ENCODE measurements at places on chromosomes 7 and 10. TPM values are rescaled to one million over a fixed set of nuclear protein-coding genes. Genes with fewer than 3 reads are reported as not detected.

- H3K36me3 ChIP-seq, result no peaks in the 10 kb centered on the region
- H3K4me3 ChIP-seq, result no peak overlapping the region
- DNase-seq, result no peak
- no peaks in the 10 kb centered on the region for H3K4me1 ChIP-seq
- H3K27me3 ChIP-seq, result no peaks in the 10 kb centered on the region
Measured at GRCh38 chr10:87837445-87837844, 19.4 kb upstream of the ATAD1 start.

DNA sequence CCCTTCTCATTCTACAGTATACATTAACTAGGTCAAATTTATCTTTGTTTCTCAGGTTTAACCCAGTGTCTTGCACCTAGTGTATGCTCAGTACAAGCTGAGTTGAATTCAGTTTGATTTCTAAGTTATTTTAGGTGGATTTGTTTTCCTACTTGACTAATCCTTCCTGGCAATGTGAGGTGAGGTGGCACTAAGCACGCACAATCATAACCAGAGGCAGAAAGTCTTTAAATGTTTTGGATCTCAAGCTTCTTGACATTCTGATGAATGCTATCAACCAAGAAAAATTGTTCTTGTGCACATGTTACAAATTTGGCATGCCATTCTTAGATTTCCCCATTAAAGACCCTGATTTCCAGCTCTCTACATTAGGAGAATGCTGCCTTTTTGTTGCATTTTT is 3.2 kb downstream of the BZW2 start:
- peaks cover 59% of the 10 kb centered on the region for H3K4me1 ChIP-seq
- peak overlapping the region; percentile 98 for H3K27ac ChIP-seq
- H3K4me3 ChIP-seq, result peak overlapping the region; percentile 7
- no peaks in the 10 kb centered on the region for H3K36me3 ChIP-seq

Gene TAS2R5
- total RNA-seq, result 0.32 TPM

DNA sequence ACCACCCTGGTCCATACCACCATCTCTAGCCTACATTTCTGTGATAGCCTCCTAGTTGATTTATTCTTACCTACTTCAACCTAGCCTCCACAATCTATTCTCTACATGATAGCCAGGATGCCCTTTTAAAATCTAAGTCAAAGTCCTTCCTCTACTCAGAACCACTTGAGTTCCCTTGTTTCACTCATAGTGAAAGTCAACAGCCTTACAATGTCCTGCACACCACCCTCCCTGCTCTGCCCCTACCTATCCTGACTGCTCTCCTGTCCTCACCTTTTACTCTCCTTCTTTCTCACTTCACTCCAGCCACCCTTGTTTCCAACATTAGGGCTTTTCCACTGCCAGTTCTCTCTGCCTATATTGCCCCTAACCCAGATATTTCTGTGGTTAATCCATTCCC is 146.7 kb downstream of the GRM3 start:
- no peak overlapping the region for H3K27ac ChIP-seq
- no peak for DNase-seq
- no peak overlapping the region for H3K4me3 ChIP-seq
- H3K36me3 ChIP-seq, result no peaks in the 10 kb centered on the region
- H3K4me1 ChIP-seq, result no peaks in the 10 kb centered on the region

Gene ZNF804B
- not detected for total RNA-seq

DNA sequence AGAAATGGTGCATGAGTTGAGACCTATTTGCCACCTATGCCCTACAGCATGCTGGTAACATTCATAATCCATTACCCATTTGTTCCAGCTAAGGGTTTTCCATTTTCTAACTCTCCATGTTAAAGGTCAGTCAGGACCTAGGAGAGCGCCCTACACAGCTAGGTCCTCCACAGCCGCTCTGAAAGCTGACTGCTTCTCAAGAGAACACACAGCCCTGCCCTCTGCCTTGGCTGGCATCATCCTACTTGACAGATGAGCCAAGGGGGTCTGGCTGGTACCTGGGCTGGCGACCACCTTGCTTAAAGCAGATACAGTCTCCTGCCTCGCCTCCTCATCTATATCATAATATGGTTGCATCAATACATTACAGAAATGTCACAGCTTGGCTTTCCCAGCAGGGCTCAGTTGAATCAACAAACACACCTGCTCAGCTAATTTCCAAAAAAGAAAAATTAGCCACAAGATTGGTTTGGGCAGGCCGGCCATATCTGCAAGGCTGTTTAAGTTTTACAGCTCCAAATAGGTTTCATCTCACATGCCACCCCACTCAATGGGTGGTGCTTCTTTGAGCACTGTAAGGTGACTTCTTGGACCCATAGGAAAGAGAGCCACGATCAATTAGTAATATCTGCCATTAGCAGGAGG is 17.3 kb downstream of the TLL2 start:
- H3K4me3 ChIP-seq, result no peak overlapping the region
- no peaks in the 10 kb centered on the region for H3K36me3 ChIP-seq
- H3K4me1 ChIP-seq, result no peaks in the 10 kb centered on the region
- H3K27ac ChIP-seq, result no peak overlapping the region
- DNase-seq, result no peak
- H3K27me3 ChIP-seq, result no peaks in the 10 kb centered on the region

- H3K4me1 ChIP-seq, result no peaks in the 10 kb centered on the region
- no peak overlapping the region for H3K27ac ChIP-seq
- H3K4me3 ChIP-seq, result no peak overlapping the region
- no peak for DNase-seq
- H3K36me3 ChIP-seq, result no peaks in the 10 kb centered on the region
Measured at GRCh38 chr7:137295739-137296324, 47.7 kb downstream of the PTN start.

DNA sequence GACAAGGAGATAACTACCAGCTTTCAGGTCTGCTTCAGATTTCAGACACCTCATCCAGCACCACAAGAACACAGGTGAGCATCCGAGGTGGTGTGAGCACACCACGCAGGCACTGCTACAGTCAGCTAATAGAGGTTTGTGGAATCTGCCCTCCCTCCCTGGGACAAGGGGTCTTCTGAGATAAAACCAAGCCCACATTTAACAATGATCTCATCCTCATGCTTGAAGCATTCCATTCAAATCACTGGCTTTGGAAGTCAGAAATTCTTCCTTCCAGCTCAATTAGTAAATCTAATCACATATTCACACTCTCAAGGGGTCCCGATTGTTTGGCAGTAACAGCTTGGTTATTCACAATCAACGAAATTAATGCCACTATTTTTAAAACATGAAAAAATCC is 331.4 kb downstream of the ELMO1 start:
- no peak for DNase-seq
- H3K27ac ChIP-seq, result no peak overlapping the region
- no peaks in the 10 kb centered on the region for H3K36me3 ChIP-seq
- H3K4me3 ChIP-seq, result no peak overlapping the region

DNA sequence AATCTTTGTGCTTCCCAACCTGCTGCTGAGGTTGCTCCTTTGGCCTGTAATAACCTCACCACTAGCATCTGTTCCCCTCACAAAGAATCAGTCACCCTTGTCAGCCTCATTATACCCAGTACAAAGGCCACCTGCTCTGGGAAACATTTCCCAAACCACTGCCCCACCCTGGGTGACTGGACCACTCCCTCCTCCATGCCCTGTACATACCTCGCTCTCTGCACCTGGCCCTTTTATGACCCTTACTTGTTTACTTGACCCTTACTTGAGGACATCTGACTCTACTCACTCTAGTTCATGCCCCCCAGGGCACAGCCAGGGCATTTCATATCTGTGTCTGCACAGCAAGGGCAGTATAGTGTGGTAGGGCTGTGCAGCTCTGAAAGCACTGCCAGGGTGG is 21.4 kb upstream of the AOC1 start:
- peaks cover 10% of the 10 kb centered on the region for H3K27me3 ChIP-seq
- no peak overlapping the region for H3K4me3 ChIP-seq
- no peak for DNase-seq
- no peak overlapping the region for H3K27ac ChIP-seq
- H3K36me3 ChIP-seq, result no peaks in the 10 kb centered on the region

Gene ABCC2
- total RNA-seq, result 0.78 TPM

Gene IGFBP1
- total RNA-seq, result not detected

Gene MSMB
- total RNA-seq, result not detected

GRCh38 chr7:108815815-108816214 is 246.1 kb downstream of the DNAJB9 start:
- H3K4me1 ChIP-seq, result no peaks in the 10 kb centered on the region
- H3K27me3 ChIP-seq, result no peaks in the 10 kb centered on the region
- no peaks in the 10 kb centered on the region for H3K36me3 ChIP-seq
- H3K4me3 ChIP-seq, result no peak overlapping the region
- no peak overlapping the region for H3K27ac ChIP-seq

Gene SORCS1
- 0.22 TPM for total RNA-seq

Gene MKX
- 0.24 TPM for total RNA-seq

GRCh38 chr7:8131694-8132605 is 130.0 kb downstream of the ICA1 start:
- H3K27ac ChIP-seq, result no peak overlapping the region
- H3K36me3 ChIP-seq, result no peaks in the 10 kb centered on the region
- H3K4me3 ChIP-seq, result no peak overlapping the region

DNA sequence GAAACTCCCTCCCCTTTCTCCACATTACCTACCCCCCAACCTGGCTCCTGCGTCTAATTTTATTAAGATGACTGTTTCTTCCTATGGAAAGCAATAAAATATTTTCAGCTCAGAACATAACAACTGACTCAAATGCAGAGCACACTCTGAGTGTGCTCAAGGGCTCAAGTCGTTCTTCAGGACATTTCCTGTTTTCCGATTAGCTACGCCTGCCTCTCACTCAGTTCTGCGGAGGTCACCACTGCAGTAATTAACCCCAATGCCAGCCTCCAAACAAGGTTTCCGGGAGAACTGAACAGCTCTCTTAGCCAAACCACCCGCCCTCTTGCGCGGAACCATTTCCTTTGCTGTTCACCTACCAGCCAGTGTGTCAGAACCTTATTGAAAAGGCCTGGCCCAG is 19.3 kb downstream of the MYOF start:
- no peak overlapping the region for H3K27ac ChIP-seq
- H3K4me3 ChIP-seq, result no peak overlapping the region
- H3K36me3 ChIP-seq, result no peaks in the 10 kb centered on the region
- H3K4me1 ChIP-seq, result peaks cover 23% of the 10 kb centered on the region

DNA sequence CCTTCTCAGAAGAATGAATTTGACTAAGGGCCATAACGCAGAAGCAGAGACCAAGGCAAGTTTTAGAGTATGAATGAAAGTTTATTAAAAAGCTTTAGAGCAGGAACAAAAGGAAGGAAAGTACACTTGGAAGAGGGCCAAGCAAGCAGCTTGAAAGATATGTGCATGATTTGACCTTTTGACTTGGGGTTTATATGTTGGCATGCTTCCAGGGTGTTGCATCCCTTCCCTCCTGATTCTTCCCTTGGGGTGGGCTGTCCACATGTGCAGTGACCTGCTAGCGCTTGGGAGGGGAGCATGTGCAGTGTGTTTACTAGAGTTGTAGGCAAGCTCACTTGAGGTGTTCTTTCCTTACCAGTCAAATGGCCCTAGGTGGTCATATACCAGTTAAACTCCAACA is 37.9 kb upstream of the LRRN3 start:
- H3K27me3 ChIP-seq, result no peaks in the 10 kb centered on the region
- H3K36me3 ChIP-seq, result no peaks in the 10 kb centered on the region
- H3K27ac ChIP-seq, result no peak overlapping the region

- DNase-seq, result no peak
- peaks cover 57% of the 10 kb centered on the region for H3K4me1 ChIP-seq
- H3K4me3 ChIP-seq, result peak overlapping the region; percentile 25
- H3K27ac ChIP-seq, result peak overlapping the region; percentile 87
Measured at GRCh38 chr10:49278497-49278981, 20.4 kb upstream of the C10orf71 start.

DNA sequence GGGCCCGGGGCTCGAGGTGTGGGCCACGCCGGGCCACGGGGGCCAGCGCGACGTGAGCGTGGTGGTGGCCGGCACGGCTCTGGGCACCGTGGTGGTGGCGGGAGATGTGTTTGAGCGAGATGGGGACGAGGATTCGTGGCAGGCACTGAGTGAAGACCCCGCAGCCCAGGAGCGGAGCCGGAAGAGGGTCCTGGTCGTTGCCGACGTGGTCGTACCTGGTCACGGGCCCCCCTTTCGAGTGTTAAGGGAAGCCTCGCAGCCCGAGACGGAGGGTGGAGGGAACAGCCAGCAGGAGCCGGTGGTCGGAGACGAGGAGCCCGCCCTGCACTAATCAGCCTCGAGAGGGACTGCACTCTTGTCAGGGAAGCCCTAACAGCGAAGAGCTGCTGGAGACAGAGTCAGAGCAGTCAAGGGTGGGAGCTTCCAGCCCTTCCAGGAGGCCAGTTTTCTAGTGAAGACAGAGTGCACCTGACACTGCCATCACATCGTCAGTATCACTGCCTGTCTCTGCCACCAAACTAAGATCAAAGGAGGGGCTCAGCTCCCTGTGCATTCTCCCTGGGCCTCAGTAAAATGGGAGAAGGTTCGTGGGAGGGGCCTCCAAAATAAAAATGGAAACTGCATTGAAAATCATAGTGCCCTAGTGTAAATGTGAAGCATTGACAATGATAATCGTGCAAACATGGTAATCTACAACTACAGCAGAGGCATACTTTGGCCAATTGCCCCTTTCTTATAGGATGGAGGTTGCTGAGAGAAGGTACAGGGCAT is 1.3 kb downstream of the MBLAC1 start:
- peak; percentile 32 for DNase-seq
- H3K4me3 ChIP-seq, result peak overlapping the region; percentile 92
- H3K36me3 ChIP-seq, result no peaks in the 10 kb centered on the region
- H3K27me3 ChIP-seq, result no peaks in the 10 kb centered on the region

DNA sequence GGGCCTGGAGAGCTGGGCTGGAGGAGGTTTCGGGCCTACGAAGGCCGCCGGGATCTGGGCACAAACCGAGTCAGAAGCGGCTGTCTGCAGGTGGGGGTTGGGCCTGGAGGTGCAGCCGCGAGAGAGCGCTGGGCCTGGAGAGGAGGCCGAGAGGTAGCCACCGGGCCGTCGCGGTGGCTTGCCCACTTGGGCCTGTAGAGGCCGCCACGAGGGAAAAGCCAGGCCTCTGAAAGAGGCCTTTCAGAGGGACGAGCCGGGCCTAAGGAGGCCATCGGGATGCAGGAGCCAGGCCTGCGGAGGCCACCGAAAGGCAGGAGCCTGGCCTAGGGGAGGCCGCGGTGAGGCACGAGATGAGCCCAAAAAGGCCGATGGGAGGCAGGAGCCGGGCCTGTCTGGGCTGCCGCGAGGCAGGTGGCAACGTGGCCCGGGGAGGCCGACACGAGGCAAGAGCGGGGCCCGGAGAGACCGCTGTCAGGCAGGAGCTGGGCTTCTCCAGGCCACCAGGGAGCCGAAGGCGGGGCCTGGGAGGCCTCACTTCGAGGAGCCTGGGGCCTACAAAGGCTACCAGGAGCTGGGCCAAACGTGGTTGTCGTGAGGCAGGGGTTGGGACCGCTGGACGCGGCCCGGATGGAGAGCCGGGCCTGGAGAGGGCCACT is 25.6 kb downstream of the MDH2 start:
- H3K4me1 ChIP-seq, result peaks cover 5% of the 10 kb centered on the region
- H3K4me3 ChIP-seq, result no peak overlapping the region
- no peak overlapping the region for H3K27ac ChIP-seq
- no peak for DNase-seq
- H3K27me3 ChIP-seq, result no peaks in the 10 kb centered on the region
- no peaks in the 10 kb centered on the region for H3K36me3 ChIP-seq

All from psoas muscle (tissue), 8 donors.